Endothelial cell of umbilical vein (primary cell): ENCODE measurements at places on chromosomes 1 and 21. TPM values are rescaled to one million over a fixed set of nuclear protein-coding genes. Genes with fewer than 3 reads are reported as not detected.

GRCh38 chr21:32138658-32139057, 140.2 kb downstream of the MIS18A start:
- no peak for DNase-seq

DNA sequence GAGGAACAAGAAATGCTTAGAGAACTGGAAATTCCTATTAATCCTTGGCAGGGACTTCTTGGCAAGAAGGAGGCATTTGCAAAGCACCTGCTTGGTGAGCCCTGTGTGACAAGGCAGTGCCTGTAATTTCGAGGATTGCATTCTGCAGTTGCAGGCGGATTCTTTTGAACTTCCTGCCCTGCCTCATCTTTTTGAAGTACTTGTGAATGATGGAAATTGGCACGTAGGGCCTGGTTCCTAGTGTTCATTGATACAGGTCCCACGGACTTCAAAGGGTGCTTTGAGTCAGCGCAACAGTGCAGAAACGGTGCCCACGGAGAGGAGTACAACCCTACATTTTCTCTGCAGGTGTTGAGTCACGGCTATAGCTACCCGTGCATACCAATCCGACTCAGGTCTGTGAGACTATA, 6.4 kb downstream of the HUNK start:
- DNase-seq: no peak

The ZBTB8A gene
- 9.1 and 9.6 TPM in 2 replicates for total RNA-seq

The C1orf94 gene
- total RNA-seq: not detected in 2 replicates

DNA sequence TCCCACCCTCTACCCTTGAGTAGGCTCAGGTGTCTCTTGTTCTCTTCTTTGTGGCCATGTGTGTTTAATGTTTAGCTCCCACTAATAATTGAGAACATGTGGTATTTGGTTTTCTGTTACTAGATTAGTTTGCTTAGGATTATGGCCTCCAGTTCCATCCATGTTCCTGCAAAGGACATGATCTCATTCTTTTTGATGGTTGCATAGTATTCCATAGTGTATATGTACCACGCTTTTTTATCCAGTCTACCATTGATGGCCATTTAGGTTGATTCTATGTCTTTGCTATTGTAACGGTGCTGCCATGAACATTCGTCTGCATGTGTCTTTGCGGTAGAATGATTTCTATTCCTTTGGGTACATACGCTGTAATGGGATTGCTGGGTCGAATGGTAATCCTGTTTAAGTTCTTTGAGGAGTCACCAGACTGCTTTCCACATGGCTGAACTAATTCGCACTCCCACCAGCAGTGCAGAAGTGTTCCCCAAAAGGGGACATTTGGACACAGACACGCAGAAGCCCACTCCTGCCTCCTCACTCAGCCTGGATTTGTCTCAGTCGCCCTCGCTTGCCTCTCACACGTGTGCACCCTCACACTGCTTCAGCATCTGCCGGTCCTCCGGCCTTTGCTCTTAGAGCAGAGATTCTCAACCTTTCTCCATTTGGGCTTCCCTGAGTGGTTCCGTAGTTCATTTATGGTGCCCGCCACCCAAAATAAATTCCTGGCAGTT, 3.7 kb downstream of the MX2 start:
- DNase-seq: no peak

DNA sequence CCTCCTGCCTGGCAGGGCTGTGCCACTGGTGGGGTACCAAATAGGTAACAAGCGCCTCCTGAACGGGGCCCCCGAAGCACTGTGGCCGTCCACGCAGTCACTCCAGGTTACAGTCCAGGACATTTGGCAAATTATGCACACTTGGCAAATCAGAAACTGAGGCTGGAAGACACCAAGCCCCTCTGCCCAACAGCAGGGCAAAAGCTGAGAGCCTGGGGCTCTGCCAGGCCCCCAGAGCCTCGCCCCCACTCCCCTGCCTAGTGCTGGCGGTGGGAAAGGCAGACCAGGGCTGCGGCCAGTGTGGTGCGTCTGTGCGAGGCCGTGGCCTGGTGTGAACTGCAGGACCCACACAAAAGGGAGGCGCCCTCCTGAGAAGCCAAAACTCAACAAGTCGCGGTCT, 9.4 kb downstream of the PANK4 start:
- no peak for DNase-seq

The BRINP3 gene
- not detected in 2 replicates for total RNA-seq
